ENCODE measurements at places on chromosomes 11 and 22.

DNA sequence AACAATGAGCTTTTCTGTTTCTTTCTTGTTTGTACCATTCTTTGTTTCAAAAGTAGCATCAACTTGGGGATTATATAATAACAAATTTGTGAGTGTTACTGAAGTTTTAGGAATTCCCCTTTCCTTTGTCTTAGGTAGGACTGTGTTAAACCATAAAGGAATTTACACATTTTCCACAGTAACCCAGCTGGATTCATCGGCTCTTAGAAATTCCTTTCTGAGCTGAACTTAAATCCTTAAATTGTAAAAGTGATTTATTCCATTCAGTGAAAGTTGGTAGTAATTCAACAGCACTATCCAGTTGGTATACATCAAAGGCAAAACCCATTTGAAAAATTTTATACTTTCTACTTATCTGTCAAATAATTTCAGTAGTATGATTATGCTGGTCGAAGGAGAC is 11.8 kb downstream of the EMSY start:
- no peak for DNase-seq

GRCh38 chr11:9605742-9606141 is 32.3 kb downstream of the WEE1 start:
- DNase-seq = no peak

GRCh38 chr11:44780940-44781631 is 54.3 kb downstream of the TSPAN18 start:
- no peak for DNase-seq

- DNase-seq = no peak
Observed at GRCh38 chr11:8080674-8081590, at the start of gene TUB. TUB (plus strand) TSS chr11:8081211; CDS start chr11:8081511, 300 bp downstream.

- no peak for DNase-seq
Observed at GRCh38 chr11:126354631-126355323, 709 bp upstream of the ST3GAL4 start.

DNA sequence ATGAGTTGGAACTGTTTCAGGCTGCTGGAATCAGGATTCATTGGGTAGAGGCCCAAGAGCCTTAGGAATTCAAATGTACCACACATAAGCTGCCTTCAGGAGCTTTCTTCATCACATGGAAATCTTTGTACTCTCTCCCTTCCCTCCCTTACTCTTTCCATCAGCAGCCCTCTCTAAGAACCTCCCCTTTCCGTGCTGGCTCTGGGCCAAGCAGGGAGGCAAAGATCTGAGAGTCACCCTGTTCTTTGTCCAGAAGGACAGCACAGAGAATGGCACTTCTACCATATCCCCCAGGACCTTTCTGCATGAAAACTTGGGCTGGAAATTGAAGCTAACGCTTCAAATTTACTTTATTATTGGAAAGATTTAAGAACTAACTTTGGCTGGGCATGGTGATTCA is 20.7 kb upstream of the TPBGL start:
- DNase-seq = no peak

GRCh38 chr22:24727218-24727851 is 47.2 kb downstream of the PIWIL3 start:
- DNase-seq = no peak

DNA sequence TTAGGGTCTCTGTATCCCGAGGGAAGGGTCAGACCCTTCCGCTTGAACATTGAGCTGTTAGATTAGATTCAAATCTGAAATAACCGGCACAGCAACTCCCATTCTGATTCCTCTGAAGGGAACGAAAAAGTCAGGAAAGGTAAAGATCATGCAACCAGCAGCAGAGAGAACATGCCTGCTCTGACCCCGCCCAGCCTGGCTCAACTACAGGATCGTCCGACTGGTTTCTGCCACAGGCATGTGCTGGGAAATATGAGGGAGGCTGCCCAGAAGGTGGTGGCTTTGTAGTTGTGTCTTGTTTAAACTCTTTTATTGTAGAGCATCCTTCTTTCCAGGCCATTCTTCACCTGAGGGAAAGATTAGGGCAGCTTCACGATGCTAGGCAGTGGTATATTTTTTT is 5.0 kb upstream of the MTNR1B start:
- no peak for DNase-seq

DNA sequence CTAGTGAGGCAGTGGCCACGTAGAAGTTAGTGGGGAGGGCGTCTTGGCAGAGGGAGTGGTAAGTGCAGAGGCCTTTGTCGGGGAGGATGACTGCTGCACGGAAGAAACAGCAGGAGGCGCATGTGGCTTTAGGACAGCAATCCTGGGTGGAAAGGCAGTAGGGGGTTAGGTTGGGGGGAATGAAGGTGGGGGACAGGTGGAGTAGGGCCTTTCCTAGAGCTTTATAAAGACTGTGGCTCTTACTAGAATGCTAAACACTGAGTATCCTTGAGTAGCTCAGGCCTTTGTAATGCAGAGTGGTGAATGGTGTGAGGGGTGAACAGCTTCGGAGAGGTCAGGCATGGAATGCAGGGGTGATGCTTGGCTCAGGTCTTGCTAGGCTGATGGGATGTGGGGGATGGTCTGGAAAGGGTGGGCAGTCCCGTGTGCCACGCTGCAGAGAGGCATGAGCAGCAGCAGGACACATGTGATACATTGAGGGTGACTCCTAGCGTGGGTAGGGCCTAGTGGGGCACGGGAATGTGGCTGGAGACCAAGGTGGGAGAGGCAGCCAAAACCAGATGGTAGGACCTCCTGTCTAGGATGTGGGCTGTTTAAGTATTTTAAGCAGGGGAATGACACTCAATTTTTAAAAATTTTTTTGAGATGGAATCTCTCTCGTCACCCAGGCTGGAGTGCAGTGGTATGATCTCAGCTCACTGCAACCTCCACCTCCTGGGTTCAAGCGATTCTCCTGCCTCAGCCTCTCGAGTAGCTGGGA is 19.2 kb downstream of the AP2A2 start:
- no peak for DNase-seq

GRCh38 chr11:31792456-31792855 is 18.7 kb downstream of the PAX6 start:
- DNase-seq = no peak

- DNase-seq = no peak
Observed at GRCh38 chr11:46362156-46363030, 15.1 kb downstream of the DGKZ start.

- DNase-seq = no peak
Observed at GRCh38 chr11:22491555-22492225, 133.9 kb downstream of the FANCF start.

DNA sequence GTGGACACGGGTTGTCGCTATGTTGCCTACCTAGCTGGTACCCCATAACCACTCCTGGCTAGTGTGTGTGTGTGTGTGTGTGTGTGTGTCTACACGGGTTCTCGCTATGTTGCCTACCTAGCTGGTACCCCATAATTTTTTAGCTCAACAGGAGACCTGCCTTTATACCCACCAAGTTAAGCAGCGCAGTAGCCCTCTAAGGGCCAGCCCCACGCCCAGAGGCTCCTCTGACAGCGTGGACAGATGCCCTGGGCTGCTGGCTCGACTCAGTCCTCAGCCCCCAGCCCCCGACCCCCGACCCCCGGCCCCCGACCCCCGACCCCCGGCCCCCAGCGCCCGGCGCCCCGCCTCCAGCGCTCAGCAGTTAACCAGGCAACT is 351 bp upstream of the AKIP1 start:
- no peak for DNase-seq

DNA sequence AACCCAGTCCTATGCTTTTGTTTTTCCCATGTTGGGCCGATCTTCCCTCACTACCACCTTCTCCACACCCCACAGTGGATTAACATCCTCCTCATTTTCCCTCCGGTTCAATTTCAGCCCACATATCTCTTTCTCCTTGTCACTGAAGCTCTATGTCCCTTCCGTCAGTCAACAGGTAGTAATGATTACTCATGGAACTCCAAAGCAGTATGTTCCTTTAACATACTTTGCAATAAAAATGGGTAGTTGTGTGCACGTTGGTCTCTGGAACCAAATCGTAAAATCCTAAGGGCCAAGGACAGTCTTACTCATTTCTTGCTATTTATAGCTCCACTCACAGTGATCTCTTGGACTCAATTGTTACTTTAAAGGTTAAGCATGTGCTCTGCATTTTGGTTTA is 20.2 kb downstream of the AMOTL1 start:
- no peak for DNase-seq

- no peak for DNase-seq
Observed at GRCh38 chr11:113286509-113287497, 27.6 kb upstream of the TTC12 start.

GRCh38 chr22:20011123-20011992 is 5.3 kb downstream of the ARVCF start:
- no peak for DNase-seq

DNA sequence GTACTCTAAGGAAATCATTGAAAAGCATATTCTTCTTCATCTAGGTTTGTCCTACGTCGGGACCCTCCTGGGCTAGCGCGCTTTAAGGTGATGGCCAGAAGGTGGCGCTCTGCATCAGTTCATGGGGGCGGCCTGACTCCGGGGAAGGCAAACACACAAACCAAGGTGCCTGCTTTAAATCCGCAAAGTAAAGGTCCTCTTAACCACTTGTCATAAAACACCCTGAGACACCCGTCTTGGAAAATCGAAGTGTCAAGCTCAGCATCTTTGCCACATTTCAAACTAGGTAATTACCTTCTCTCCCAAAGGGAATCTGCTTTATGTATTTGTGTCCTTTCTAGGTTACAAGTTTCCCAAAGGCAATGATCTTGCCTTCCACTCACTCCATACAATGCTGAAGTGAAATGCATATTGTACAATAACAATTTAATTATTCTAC is 33.9 kb downstream of the LMO2 start:
- peak; percentile 74 for DNase-seq

GRCh38 chr11:66294626-66295620 is 3.2 kb downstream of the TMEM151A start:
- DNase-seq = no peak
